A673 (cell line): ENCODE measurements at places on chromosomes 11 and 22. TPM values are rescaled to one million over a fixed set of nuclear protein-coding genes. Genes with fewer than 3 reads are reported as not detected.

DNA sequence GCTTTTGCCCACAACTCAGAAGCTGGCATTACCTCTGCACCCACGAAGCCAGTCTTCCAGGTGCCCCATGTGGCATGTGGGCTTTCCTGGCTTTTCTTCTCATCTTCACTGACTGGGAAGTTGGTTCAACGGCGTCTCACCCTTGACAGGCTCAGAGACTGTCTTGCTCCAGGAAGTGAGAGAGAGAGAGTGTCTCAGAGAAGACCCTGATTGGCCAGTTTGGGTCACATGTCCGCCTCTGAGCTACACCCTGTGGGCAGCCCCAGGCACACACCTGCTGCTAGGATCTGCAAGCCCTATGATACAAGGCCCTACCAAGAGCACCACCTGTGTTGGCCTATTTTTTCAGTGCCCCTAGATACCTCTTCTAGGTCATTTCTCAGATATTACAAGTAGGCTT is 39.0 kb downstream of the RTL6 start:
- no peak overlapping the region for H3K4me3 ChIP-seq
- no peak overlapping the region for H3K27ac ChIP-seq
- no peak for DNase-seq
- H3K4me1 ChIP-seq = no peaks in the 10 kb centered on the region

- H3K36me3 ChIP-seq = no peaks in the 10 kb centered on the region
- H3K4me1 ChIP-seq = peaks cover 60% of the 10 kb centered on the region
- peak; percentile 98 for DNase-seq
- H3K27ac ChIP-seq = peak overlapping the region; percentile 31
- H3K4me3 ChIP-seq = peak overlapping the region; percentile 6
- no peaks in the 10 kb centered on the region for H3K27me3 ChIP-seq
These were observed 8.6 kb downstream of the C11orf91 start for GRCh38 chr11:33692013-33692504.

DNA sequence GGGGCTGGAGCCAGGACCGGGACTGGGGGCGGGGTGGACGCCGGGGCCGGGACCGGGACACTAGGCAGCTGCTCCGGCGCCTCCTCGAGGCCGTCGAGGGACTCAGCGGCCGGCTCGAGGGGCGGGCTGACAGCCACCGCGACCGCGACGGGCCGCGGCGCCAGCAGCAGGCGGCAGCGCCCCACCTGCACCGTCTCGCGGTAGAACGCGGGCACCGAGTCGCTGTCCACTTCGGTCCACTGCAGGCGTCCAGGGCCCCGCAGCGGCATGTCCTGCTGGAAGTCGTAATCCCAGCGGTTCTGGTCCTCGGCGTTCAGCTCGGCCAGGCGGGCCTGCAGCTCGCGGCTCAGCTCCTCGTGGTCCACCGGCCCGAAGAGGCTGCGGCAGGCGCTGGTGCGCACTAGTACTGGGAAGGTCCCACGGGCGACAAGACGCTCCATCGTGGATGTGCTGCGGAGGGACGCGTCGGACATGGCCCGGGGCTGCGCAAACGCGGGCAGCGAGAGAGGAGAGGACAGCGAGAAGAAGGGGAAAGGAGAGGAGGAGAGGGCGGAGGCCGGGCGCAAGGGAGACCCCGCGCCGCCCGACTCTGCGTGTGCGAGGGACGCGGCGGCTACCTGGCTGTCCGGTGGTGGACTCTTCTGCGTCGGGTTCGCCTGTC is 428 bp downstream of the CDKN1C start:
- no peaks in the 10 kb centered on the region for H3K4me1 ChIP-seq
- H3K27me3 ChIP-seq = peaks cover 12% of the 10 kb centered on the region
- no peaks in the 10 kb centered on the region for H3K36me3 ChIP-seq
- DNase-seq = peak; percentile 43

DNA sequence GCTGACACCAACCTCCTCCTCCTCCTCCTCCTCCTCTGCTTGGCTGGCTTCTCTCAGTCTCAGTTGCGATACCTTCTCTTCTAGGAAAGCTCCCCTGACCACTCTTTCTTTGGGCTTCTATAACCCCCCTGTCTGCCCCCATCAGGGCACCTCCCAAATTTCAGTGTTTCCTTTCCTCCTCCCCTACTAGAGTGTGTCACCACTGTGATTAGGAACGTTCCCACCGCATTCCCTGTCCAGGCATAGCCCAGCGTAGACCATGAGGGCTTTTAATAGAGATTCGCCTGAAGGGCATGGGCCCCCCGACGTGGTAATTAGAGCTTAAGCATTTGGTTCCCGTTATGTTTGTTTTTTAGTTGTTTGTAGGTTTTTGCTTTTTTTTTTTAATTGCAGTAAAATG is 65.5 kb downstream of the KIAA1671 start:
- H3K27ac ChIP-seq = no peak overlapping the region
- DNase-seq = no peak
- no peak overlapping the region for H3K4me3 ChIP-seq
- no peaks in the 10 kb centered on the region for H3K4me1 ChIP-seq
- H3K36me3 ChIP-seq = no peaks in the 10 kb centered on the region

GRCh38 chr11:118098996-118099837 is 12.5 kb upstream of the SMIM35 start:
- H3K4me1 ChIP-seq = no peaks in the 10 kb centered on the region
- H3K4me3 ChIP-seq = no peak overlapping the region
- DNase-seq = no peak

GRCh38 chr11:16745950-16746605 is 7.6 kb downstream of the C11orf58 start:
- no peak overlapping the region for H3K27ac ChIP-seq
- no peak overlapping the region for H3K4me3 ChIP-seq
- no peak for DNase-seq
- no peaks in the 10 kb centered on the region for H3K27me3 ChIP-seq
- no peaks in the 10 kb centered on the region for H3K4me1 ChIP-seq

GRCh38 chr11:1317432-1317831 is 8.0 kb upstream of the TOLLIP start:
- no peaks in the 10 kb centered on the region for H3K36me3 ChIP-seq
- no peaks in the 10 kb centered on the region for H3K4me1 ChIP-seq
- no peak for DNase-seq
- H3K27me3 ChIP-seq = no peaks in the 10 kb centered on the region

DNA sequence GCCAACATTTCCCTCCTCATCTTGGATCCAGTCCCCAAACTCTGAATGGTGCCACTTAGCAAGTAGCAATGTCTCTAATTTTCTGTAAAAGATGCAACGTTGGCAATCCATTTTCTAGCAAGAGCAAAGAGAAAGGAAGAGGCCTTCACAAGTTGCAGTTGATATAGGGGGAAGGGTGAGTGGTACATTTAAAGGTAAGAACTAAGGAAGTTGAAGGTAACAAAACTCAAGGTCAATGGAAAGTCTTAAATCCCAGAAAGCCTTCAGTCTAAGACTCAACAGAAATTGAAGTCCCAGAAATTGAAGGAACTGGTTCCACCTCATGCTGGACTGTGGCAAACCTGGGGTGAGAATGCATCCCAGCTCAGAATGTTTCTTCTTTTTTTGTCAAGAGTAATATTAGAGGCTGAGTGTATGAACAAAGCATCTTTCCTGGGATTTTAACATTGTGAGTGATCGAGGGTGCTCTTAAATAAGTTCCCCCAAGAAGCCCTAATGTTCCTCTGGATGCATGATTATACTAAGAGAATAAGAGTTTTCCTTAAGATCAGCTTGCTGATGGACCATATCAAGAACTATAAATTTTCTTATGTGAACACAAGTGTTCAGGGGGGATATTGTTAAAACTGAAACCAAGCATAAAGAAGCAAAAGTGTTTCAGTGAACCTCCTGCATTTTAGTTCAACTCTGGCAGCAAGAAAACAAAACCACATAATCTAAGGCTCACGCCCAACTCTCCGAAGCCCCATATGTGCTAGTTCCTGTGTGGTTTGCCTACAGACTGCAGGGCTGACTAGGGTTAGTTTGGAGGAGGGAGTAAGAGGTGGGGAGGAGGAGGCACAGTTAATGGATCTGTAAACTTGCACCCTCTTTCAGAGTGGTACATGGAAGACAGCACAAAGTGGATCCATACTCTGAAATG is at the start of gene GRAP2:
GRAP2 (plus strand) TSS at position 779 of the 922 bp plus-strand sequence. CDS start 46,023 bp downstream, outside the sequence.
- DNase-seq = no peak
- H3K4me1 ChIP-seq = no peaks in the 10 kb centered on the region
- no peaks in the 10 kb centered on the region for H3K36me3 ChIP-seq
- no peak within 1 kb of the TSS for H3K4me3 ChIP-seq

DNA sequence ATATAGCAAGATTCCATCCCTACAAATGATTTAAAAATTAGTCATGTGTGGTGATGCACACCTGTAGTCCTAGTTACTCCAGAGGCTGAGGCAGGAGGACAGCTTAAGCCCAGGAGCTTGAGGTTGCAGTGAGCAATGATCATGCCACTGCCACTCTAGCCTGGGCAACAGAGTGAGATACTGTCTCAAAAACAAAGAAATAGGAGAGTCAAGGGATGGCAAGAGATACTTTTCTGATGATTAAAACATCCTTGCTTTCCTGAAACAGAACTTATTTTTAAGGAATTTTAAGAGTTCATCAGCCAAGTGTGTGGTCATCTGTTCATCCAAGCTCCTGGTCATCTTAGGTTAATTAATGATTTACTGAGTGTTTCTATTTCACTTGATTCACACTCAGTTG is 1252.0 kb downstream of the LRRC4C start:
- H3K36me3 ChIP-seq = no peaks in the 10 kb centered on the region
- H3K4me3 ChIP-seq = no peak overlapping the region
- H3K27ac ChIP-seq = no peak overlapping the region
- DNase-seq = no peak

GRCh38 chr11:61042537-61042936 is 59.8 kb upstream of the CD5 start:
- H3K4me1 ChIP-seq = no peaks in the 10 kb centered on the region
- no peak for DNase-seq
- H3K27me3 ChIP-seq = no peaks in the 10 kb centered on the region
- no peak overlapping the region for H3K27ac ChIP-seq
- H3K4me3 ChIP-seq = no peak overlapping the region

DNA sequence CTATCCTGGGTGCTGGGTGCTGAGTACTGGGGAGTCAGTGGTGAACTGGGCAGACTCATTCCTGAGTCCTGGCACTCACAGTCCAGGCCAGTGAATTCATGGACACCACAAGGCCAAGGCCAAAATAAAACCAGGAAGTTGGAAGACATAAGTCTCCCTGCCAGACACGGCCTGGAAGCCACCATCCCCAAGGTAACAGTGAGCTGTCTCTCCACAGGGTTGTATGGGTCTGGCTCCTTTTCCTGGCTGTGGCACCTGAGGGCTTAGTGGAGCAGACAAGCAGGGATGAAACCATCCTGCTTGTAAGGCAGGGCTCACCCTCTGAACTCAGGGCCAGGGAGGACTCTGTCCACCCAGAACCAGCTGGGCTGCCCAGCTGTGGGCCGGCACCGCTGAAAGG is 54.7 kb upstream of the ALX4 start:
- no peak overlapping the region for H3K4me3 ChIP-seq
- H3K36me3 ChIP-seq = no peaks in the 10 kb centered on the region
- DNase-seq = no peak
- H3K27ac ChIP-seq = no peak overlapping the region

- peaks cover 36% of the 10 kb centered on the region for H3K36me3 ChIP-seq
- peaks cover 14% of the 10 kb centered on the region for H3K4me1 ChIP-seq
- H3K27ac ChIP-seq = peak overlapping the region; percentile 82
- no peak overlapping the region for H3K4me3 ChIP-seq
- H3K27me3 ChIP-seq = no peaks in the 10 kb centered on the region
These were observed 3.1 kb downstream of the ILK start for GRCh38 chr11:6606471-6607189.

DNA sequence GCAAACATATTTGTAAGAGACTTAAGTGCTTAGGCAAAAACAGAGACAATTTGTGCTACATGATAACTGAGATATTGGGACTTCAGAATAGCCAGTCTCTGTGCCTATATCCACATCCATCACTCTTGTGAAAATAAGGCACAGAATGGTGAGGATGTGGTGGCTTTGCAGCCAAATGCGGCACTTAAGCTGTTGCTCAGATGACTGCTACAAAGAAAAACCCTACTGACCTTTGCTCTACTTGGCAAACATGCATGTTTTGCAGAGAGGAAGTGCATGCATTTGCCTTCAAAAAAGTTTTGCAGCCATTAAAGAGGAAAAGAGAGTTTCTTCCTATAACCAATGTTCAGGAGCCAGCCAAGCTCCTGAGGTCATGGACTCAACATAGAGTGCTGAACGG is 675.0 kb upstream of the KIRREL3 start:
- no peaks in the 10 kb centered on the region for H3K36me3 ChIP-seq
- H3K27me3 ChIP-seq = no peaks in the 10 kb centered on the region
- H3K4me1 ChIP-seq = no peaks in the 10 kb centered on the region
- H3K27ac ChIP-seq = no peak overlapping the region

- no peaks in the 10 kb centered on the region for H3K4me1 ChIP-seq
- no peak for DNase-seq
- H3K27ac ChIP-seq = no peak overlapping the region
- H3K27me3 ChIP-seq = peaks cover 26% of the 10 kb centered on the region
- no peaks in the 10 kb centered on the region for H3K36me3 ChIP-seq
- no peak overlapping the region for H3K4me3 ChIP-seq
These were observed 75.3 kb upstream of the CREB3L1 start for GRCh38 chr11:46202149-46202548.

DNA sequence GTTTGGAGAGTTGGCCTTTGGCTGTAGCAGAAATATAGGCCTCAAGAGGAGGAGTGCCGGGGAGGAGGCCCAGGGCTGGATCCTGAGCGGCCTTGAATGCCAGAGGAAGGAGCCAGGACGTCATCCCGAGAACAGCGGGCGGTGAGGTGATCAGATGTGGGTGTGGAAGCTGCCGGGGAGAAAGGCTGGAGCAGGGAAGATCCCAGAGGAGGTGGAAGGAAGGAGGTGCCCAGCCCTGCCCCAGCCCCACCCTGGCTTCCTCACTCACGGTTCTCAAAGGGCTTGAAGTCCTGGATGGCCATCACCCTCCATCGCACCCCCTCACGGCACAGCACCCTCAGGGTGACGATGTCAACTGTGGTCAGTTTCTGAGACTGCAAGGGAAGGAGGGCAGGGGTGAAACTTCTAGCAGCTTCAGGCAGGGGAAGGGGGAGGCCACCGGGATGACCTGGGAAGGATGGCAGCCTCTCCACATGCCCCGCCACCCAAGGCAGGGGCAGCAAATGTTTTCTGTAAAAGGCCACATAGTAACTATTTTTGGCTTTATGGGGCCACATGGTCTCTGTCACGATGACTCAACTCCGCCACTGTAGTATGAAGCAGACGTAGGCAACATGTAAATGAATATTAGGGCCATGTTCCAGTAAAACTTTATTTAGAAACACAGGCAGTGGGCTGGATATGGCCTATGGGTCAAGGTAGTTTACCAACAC is 10.7 kb downstream of the IL2RB start:
- H3K27ac ChIP-seq = no peak overlapping the region
- H3K4me1 ChIP-seq = no peaks in the 10 kb centered on the region
- H3K36me3 ChIP-seq = no peaks in the 10 kb centered on the region
- no peak for DNase-seq

The APOA4 gene
- not detected in 2 replicates for total RNA-seq

The FGF4 gene
- total RNA-seq = not detected in 2 replicates

The PTH gene
- total RNA-seq = not detected in 2 replicates

The ASPHD2 gene
- 1.2 and 1.4 TPM in 2 replicates for total RNA-seq

The RAB3IL1 gene
- 21.9 and 26.9 TPM in 2 replicates for total RNA-seq

The ASCL2 gene
- not detected in 2 replicates for total RNA-seq

The IGHMBP2 gene
- 48.7 and 49.9 TPM in 2 replicates for total RNA-seq

The SPTBN2 gene
- total RNA-seq = 21.1 and 34.4 TPM in 2 replicates

The APOL5 gene
- not detected in 2 replicates for total RNA-seq

The TTC28 gene
- total RNA-seq = 48.7 and 55.8 TPM in 2 replicates

The UBASH3B gene
- total RNA-seq = 15.0 and 15.3 TPM in 2 replicates
